ENCODE measurements at places on chromosomes 7 and 10.
A peak's percentile ranks its signal among the peaks of the same experiment; 100 is the strongest.

- no peak overlapping the region for H3K4me3 ChIP-seq
- no peaks in the 10 kb centered on the region for H3K27me3 ChIP-seq
- H3K36me3 ChIP-seq, result peaks cover 29% of the 10 kb centered on the region
- no peak for DNase-seq
Measured at GRCh38 chr10:69362471-69362954, 54.2 kb downstream of the TACR2 start.

- no peak for DNase-seq
- H3K27me3 ChIP-seq, result no peaks in the 10 kb centered on the region
Measured at GRCh38 chr10:95850791-95851190, 57.0 kb upstream of the CC2D2B start.

DNA sequence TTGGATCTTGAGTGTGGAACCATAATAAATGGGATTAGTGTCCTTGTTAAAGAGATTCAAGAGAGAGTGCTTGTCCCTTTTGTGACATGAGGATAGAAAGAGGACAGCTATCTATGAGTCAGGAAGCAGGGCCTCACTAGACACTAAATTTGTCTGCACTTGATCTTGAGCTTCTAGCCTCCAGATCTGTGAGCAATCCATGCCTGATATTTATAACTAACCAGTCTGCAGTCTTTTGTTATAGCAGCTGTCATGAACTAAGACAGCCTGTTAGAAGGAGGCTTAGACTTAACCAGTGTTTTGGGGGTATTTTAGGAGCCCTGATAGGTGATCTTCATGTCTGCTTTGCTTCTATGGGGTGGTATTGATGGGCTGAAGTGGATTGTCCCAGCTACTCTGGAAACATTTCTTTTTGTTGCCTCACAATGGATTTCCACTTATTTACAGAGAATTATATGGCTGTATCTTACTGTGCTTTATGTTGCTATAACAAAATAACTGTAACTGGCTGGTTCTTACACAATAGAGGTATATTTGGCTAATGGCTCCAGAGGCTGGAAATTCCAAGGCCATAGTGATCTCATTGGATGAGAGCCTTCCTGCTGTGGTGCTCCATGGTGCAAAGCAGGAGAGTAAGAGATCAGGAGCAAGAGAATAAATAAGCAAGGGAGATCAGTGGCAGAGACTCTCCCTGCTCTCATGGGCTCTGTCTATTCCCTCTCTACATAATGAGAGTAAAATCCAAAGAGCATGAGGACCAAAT is 23.4 kb upstream of the AKR1C3 start:
- H3K4me1 ChIP-seq, result no peaks in the 10 kb centered on the region
- H3K27ac ChIP-seq, result no peak overlapping the region
- no peaks in the 10 kb centered on the region for H3K27me3 ChIP-seq
- DNase-seq, result no peak
- no peaks in the 10 kb centered on the region for H3K36me3 ChIP-seq

DNA sequence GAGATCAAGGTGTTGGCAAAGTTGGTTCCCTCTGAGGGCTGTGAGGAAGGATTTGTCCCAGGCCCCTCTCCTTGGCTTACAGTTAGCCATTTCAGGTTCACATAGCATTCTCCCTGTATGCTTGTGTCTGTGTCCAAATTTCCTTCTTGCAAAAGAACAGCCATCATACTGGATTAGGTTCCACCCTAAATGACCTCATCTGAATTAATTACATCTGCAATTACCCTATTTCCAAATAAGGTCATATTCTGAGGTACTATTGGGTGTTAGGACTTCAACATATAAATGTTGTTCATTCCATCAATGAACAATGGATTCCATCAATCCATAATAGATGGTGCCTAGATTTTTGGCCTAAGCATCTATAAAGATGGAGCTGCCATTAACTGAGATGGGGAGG is 16.2 kb upstream of the LRRC17 start:
- H3K36me3 ChIP-seq, result no peaks in the 10 kb centered on the region
- H3K27ac ChIP-seq, result no peak overlapping the region
- no peak for DNase-seq
- H3K4me1 ChIP-seq, result no peaks in the 10 kb centered on the region
- no peak overlapping the region for H3K4me3 ChIP-seq

GRCh38 chr7:11714676-11715075 is 117.3 kb downstream of the THSD7A start:
- no peak overlapping the region for H3K4me3 ChIP-seq
- DNase-seq, result no peak
- no peaks in the 10 kb centered on the region for H3K27me3 ChIP-seq
- no peaks in the 10 kb centered on the region for H3K36me3 ChIP-seq
- H3K4me1 ChIP-seq, result no peaks in the 10 kb centered on the region
- H3K27ac ChIP-seq, result no peak overlapping the region

DNA sequence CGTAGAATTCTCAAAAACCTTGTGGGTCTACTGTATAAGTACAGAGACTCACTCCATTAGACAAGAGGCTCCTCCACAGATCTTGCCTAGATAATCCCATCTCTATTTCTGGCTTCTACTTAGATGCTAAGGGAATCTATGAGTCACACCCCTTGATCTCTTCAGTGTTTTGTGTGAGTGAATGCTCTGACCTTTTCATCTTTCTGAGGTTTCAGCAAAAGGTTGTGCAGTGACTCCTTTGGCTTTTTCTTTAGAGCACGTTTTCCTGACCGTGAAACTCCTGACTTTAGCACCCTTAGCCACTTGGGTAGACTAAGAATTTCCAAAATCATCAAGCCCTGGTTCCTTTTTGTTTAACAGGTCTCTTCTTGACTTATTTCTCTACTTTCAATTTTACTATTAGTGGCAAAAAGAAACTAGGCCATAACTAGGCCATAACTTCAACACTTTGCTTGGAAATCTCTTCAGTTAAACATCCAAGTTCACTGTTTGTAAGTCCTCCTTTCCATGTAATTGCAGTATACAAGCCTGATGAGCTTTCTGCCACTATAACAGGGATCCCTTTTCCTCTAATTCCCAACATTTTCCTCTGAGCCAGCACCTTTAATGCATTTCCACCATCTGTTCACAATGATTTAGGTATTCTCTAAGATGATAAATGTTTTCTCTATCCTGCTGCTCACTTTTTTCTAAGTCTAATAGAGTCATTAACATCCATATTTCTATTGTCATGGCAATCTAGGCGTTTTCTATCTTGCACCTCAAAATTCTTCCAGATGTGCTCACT is 19.4 kb downstream of the COPG2 start:
- H3K4me3 ChIP-seq, result peak overlapping the region; percentile 39
- H3K27me3 ChIP-seq, result no peaks in the 10 kb centered on the region
- peak; percentile 9 for DNase-seq
- H3K27ac ChIP-seq, result peak overlapping the region; percentile 88
- H3K36me3 ChIP-seq, result peaks cover 57% of the 10 kb centered on the region

DNA sequence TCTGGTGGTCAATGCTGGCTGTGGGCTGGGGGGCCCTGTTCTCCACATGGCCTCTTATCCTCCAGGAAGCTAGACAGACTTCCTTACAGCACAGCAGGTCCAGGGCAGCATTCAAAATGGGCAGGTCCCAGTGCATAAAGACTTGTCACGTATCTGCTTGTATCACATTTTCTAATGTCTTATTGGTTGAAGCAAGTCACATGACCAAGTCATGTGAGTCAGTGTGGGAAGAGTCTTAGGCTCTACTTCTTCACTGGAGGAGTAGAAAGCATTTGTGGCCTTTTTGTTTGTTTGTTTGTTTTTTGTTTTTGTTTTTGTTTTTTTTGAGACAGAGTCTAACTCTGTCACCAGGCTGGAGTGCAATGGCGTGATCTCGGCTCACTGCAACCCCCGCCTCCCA is 104.7 kb downstream of the COL13A1 start:
- H3K27me3 ChIP-seq, result no peaks in the 10 kb centered on the region
- no peaks in the 10 kb centered on the region for H3K4me1 ChIP-seq
- DNase-seq, result no peak
- no peak overlapping the region for H3K27ac ChIP-seq
- H3K4me3 ChIP-seq, result no peak overlapping the region
- H3K36me3 ChIP-seq, result no peaks in the 10 kb centered on the region

GRCh38 chr10:111833251-111833650 is 350.3 kb downstream of the GPAM start:
- no peaks in the 10 kb centered on the region for H3K4me1 ChIP-seq
- no peaks in the 10 kb centered on the region for H3K36me3 ChIP-seq
- no peaks in the 10 kb centered on the region for H3K27me3 ChIP-seq
- no peak overlapping the region for H3K4me3 ChIP-seq

DNA sequence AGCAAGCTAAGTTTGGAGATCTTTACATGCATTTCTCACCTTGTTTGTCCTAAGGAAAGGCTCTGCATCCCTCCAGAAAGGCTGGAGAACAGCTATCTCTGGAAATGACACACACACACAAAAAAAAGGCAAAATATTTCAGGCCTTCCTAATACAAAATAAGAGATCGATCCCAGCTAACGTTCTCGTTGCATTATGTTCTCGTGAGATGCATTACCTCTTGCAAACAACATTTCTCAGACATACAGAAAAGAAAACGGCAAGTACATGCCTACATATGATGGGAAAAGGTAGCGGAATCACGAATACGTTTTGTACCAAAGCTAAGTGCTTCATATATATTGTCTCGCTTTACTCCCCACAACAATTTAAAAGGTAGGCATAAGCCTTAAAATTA is 488 bp downstream of the MTERF1 start:
- H3K36me3 ChIP-seq, result peaks cover 23% of the 10 kb centered on the region
- no peak for DNase-seq
- no peaks in the 10 kb centered on the region for H3K27me3 ChIP-seq

GRCh38 chr7:134016223-134016941 is 110.8 kb upstream of the LRGUK start:
- H3K4me3 ChIP-seq, result no peak overlapping the region
- no peaks in the 10 kb centered on the region for H3K27me3 ChIP-seq
- no peaks in the 10 kb centered on the region for H3K4me1 ChIP-seq
- H3K27ac ChIP-seq, result no peak overlapping the region
- no peak for DNase-seq
- H3K36me3 ChIP-seq, result peaks cover 8% of the 10 kb centered on the region

DNA sequence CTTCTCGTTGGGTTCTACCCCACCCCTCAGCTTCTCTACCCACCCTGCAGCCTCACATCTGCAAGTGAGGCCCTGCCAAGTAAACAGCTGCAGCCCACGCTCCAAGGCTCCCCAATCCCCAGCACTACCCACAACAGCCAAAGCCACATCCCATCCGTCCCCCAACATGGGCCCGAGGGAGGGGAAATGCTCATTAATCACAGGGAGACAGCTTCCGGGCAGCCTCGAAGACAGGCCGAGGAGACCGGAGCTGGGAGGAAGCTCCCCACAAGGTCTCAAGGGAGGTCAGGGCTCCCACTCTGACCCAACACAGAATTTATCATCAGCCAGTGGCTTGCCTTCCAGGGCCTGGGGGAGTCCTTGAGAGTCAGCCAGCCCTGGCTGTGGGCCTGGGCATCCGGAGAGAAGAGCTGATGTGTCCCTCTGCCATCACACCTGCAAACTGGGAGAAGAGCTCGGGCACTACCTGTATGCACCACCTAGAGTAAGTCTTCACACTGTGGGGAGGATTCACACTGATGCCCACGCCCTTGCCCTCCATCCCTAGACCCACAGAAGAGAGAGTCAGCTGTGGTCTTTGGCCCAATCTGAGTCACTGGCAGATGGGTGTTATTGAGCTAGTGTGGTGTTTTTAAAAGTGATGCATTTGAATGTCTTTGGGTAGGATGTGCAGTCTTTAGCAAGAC is 115.5 kb upstream of the ZMIZ1 start:
- no peaks in the 10 kb centered on the region for H3K27me3 ChIP-seq
- no peak overlapping the region for H3K4me3 ChIP-seq
- no peaks in the 10 kb centered on the region for H3K36me3 ChIP-seq
- no peak overlapping the region for H3K27ac ChIP-seq
- no peak for DNase-seq

DNA sequence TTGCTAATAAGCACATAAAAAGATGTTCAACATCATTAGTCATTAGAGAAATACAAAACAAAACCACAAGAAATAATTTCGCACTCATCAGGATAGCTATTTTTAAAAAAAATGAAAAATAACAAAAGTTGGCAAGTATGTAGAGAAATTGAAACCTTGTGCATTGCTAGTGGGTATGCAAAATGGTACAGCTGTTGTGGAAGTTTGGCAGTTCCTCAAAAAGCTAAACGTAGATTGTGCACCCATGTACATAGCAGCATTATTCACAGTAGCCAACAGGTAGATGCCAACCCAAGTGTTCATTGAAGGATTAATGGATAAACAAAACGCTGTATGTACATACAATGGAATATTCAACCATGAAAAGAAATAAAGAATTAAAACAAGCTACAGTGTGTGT is 35.3 kb upstream of the STARD3NL start:
- no peaks in the 10 kb centered on the region for H3K36me3 ChIP-seq
- H3K27ac ChIP-seq, result no peak overlapping the region
- H3K27me3 ChIP-seq, result no peaks in the 10 kb centered on the region
- DNase-seq, result no peak
- no peaks in the 10 kb centered on the region for H3K4me1 ChIP-seq

DNA sequence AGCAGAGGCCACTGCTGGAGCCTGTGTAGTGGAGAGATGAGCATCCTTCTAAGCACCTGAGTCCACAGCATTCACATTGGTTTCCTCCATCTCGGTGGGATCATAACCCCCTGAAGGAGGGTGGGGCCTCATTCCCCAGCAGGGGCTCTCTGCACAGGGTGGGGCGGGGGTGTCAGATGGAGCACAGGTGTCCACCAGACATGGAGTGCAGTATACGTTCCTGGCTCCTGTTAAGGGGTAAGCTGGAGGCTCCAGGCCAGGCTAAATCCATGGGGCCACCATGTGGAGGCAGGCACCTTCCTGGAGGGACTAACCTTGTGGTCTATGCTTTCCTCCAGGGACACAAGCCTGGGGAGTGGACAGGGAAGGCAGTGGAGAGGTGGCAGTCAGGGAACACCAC is 252.6 kb downstream of the GRID1 start:
- no peak for DNase-seq
- H3K27ac ChIP-seq, result no peak overlapping the region
- no peaks in the 10 kb centered on the region for H3K4me1 ChIP-seq
- no peaks in the 10 kb centered on the region for H3K36me3 ChIP-seq

GRCh38 chr10:65142641-65143435 is 1621.6 kb downstream of the REEP3 start:
- H3K27me3 ChIP-seq, result no peaks in the 10 kb centered on the region
- H3K36me3 ChIP-seq, result no peaks in the 10 kb centered on the region
- H3K4me1 ChIP-seq, result no peaks in the 10 kb centered on the region
- DNase-seq, result no peak

GRCh38 chr7:36792421-36792820 is 68.1 kb upstream of the AOAH start:
- H3K4me1 ChIP-seq, result peaks cover 52% of the 10 kb centered on the region
- no peak for DNase-seq
- H3K27me3 ChIP-seq, result no peaks in the 10 kb centered on the region
- H3K4me3 ChIP-seq, result no peak overlapping the region
- H3K36me3 ChIP-seq, result no peaks in the 10 kb centered on the region

GRCh38 chr10:92382631-92383030 is 91.7 kb downstream of the MARCHF5 start:
- peaks cover 18% of the 10 kb centered on the region for H3K27me3 ChIP-seq
- no peaks in the 10 kb centered on the region for H3K4me1 ChIP-seq
- H3K27ac ChIP-seq, result no peak overlapping the region
- H3K36me3 ChIP-seq, result no peaks in the 10 kb centered on the region
- no peak for DNase-seq

DNA sequence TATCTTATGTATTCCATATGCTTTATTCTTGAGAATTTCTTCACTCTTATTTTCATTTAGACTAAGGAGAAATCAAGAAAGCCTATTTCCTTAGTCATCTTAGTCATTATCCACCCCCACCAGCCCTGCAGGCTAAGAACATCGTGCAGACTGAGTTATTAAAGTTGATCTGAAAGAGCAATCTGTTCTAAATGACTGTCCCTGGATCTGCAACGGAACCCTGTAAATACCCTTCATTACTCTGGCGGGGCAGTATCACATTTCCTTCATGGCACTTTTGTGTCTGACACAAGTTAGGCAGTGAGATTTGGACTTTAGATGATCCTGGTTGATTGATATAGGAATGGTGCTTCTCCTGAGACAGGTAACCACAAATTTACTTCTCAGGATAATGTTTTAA is 3.5 kb upstream of the MYPN start:
- no peaks in the 10 kb centered on the region for H3K4me1 ChIP-seq
- H3K27ac ChIP-seq, result no peak overlapping the region
- no peaks in the 10 kb centered on the region for H3K36me3 ChIP-seq
- no peak overlapping the region for H3K4me3 ChIP-seq

Data from activated naive CD8-positive, alpha-beta T cell treated with anti-CD3 and anti-CD28 coated beads, Interleukin-2, amount 50 U/mL, for 24 hours (primary cell).